ENCODE measurements at places on chromosomes 7 and 10.

- no peak for DNase-seq
Measured at GRCh38 chr10:13788711-13789447, 202.1 kb downstream of the PRPF18 start.

- DNase-seq, result peak; percentile 24
Measured at GRCh38 chr7:133912916-133913697, 214.0 kb upstream of the LRGUK start.

DNA sequence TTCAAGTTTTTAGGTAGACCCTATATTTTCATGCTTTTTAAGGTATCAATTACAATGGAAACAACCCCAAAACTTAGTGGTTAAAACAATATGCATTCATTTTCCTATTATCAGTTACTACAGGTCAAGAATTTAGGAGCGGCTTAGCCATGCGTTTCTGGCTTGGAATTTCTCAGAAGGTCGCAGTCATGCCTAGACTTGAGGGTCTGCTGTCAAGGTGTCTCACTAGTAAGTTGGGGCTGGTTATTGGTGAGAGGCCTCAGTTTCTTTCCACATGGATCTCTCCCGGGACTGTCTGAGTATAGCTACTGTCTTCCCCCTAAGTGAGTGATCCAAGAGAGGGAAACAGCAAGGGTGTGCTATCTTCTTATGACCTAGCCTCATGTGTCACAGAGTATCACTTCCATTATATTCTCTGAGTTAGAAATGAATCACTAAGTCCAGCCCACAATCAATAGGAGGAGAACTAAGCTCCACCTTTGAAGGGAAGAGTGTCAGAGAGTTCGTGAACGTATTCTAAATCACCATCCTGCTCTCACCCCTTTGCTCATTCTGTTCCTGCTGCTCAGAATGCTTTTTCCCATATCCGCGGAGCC, 80.5 kb downstream of the RTKN2 start:
- DNase-seq, result no peak

GRCh38 chr10:97331153-97331703, 3.3 kb downstream of the FRAT2 start:
- no peak for DNase-seq

GRCh38 chr7:50610521-50611277, 45.5 kb upstream of the DDC start:
- peak; percentile 72 for DNase-seq

DNA sequence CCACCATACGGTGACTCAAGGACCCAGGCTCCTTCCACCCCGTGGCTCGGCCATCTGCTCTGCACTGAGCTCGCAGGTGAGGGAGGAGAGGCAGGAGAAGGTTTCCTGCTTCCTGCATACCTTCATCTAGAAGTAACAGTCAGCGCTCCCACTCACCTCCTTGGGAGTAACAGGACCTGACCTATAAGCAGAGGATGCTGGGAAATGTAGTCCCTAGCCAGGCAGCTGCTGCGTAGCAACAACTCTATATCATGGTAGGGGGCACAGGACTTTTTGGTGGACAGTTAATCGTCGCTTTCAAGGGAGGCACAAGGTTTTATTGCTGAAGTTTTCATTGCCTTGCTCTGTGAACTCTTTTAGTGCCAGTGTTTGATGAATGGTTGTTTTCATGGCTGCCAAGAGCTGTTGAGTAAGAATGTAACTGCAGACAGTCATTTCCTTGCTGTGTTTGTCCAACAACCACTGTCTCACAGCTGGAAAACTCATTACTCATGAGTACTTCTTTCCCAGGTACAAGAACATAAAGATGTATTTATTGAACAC, 10.2 kb upstream of the ZFYVE27 start:
- peak; percentile 92 for DNase-seq

DNA sequence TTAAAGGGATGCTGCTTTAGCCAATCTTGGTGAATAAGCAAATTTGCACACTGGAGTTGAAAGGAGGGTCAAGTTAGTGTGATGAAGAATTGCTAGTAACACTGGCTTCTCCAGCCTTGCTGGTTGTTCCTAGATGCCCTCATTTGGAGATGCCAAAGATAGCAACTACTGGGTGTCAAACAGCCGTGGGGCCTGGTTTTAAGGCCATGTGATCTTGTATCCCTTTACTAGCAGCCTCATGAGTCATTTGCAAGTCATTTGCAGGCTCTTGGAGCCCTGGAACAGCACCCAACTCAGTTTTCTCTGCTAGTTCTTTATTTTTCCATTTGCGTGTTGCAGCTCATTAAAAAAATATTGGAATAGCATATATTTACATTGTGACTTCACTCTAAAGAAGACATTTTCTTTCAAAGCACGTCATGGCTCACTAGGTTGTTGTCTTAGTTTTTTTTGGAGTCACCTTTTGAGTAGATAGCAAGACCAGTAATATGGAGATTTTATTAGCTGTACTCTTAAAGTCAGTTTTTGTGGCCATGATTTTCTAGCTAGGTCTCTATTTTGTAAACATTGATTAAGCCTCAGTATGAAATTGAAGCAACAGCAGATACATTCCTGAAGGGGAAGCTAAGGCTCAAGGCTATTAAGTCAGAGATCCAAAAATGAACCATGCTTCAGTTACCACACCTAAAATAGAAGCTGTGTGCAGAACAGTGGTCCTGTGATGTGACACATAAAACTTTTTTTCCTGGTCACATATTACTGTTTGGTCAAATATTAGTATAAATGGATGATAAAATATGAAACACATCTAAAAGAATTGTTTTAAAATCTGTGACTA, 1.3 kb downstream of the LSMEM1 start:
- DNase-seq, result peak; percentile 93
